Cerebellar nuclear complex (tissue), 1 donor: ENCODE measurements at places on chromosomes 4 and X.

GRCh38 chr4:128163177-128164117 is 102.3 kb downstream of the LARP1B start:
- no peak for DNase-seq

GRCh38 chrX:53440621-53441517 is 6.7 kb upstream of the HSD17B10 start:
- peak; percentile 4 for DNase-seq

- no peak for DNase-seq
Observed at GRCh38 chr4:8866421-8866820, 5.2 kb downstream of the HMX1 start.

DNA sequence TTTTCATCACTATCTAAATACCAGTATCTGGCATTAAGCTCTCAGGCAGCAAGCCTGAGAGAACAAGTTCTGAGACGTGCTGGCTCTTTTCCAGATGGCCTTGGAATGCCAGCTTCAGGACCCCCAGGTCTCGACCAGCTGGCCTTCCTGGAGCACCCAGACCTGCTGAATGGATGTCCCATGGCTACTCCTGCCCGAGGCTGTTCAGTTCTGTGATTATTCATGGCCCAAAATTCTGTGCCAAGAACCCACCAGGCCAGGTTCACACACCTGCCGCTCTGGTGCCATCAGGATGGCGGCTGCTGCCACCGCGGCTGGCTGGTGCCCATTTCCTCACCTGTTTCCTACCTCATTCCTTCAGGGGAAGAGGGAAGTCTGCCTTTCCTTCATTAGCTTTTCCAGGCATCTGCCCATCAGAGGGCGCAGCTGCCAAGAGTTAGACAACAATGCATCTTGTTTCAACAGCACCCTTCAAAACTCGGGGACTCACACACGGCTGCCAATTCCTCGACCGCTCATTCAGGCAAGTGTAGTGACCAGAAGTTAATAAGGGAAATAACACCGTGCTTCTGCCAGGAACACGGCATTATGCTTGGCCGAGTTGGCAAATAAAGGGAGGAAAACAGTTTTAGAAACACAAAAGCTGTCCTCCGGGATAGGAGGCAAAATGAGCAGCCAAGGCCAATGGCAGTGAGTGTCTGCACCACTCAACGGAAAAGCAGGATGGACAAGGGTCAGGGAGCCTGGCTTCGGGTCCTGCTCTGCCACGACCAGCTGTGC is 173.8 kb downstream of the NSUN7 start:
- DNase-seq: peak; percentile 89

- no peak for DNase-seq
Observed at GRCh38 chr4:102868153-102868780, 525 bp upstream of the CISD2 start.

DNA sequence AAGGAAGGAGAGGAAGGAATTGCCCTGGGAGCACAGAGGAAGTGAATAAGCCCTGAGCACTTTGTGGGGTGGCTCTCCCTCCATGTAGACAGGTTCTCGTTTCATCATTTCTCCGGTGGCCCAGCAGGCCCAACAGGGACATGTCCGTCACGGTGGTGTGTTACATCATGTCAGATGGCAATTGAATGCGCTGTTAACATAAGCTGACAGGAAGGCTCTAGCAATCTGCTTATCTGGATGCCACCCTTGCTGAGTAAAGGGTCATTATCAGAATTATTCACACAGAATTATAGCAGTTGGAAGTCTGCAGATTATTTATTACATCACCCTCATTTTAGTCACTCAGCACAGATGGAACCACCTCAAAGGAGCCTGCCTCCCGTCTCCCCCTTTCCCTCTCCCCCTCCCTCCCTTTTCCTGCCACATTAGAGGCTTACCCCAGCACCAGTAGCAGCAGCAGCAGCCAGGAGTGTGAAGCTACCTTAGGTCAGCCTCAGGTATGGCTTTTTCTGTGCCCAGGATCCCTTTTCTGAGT is 124.3 kb upstream of the TRIM2 start:
- DNase-seq: no peak

DNA sequence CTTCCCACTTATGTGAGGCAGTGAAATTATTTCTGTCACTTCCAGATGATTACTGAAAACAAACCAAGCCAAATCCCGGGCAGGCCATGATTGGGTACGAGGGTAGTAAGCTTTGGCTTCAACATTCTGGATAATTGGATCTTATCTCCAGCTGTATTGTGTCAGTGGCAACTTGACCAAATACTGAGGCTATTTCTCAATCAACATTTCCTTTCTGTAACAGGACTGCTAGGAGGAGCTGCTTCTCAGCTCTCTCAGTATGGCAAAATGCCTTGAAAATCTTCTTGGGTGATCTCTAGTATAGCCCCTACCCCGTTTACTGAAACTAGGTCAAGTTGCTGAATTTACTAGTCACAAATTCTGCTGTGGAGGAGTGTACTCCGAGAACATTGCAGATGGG is 169.3 kb upstream of the FRMPD4 start:
- DNase-seq: no peak

DNA sequence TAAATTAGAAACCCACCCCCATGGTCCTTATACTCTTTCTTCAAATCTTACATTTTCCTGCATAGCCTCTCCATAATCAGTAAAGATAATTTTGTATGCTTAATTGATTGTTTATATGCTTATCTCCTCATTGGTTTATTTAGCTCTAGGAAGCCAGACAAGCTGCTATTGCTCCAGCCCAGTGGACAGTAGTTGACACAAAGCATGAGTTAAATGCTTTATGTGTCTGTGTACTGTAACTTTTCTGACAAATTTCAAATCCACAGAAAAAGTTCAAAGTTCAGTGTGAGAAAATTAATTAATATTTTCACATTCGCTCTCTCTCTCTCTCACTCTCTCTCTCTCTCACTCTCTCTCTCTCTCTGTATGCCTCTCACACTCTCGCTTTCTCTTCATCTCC is 181.7 kb downstream of the GABRB1 start:
- no peak for DNase-seq

DNA sequence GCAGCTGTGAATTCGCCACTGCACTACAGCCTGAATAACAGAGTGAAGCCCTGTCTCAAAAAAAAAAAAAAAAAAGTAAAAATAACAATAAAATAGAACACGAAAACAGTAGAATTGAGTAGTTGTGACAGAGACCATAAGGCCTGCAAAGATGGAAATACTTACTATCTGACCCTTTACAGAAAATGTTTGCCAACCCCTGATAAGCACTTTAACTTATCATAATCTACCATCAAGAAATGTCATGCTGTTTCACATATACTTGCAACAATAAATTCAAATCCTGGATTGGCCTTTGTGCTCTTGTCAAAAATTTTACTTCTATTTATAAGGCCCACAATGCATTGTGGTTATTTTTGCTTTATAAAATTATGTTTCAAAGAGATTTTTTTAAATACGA is 75.5 kb downstream of the ING2 start:
- DNase-seq: no peak

DNA sequence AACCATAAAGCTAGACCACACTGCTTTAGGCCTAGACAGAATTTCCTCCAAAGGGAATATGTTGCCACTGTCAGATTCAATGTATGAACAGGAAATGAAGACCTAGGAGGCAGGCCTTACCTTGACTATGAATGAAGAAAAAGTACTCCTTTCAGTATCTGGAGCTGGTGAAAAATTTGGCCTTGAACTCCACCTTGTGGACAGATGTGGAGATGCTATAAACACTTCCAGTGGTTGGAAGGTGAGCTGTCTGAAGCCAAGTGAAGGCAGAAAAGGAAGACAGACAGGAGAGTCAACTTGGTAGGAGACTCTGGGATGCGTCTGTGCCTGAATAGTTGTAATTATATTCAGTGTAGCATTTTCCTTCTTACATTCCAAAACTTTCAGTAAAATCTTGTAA is 17.2 kb downstream of the SPIN3 start:
- DNase-seq: no peak

DNA sequence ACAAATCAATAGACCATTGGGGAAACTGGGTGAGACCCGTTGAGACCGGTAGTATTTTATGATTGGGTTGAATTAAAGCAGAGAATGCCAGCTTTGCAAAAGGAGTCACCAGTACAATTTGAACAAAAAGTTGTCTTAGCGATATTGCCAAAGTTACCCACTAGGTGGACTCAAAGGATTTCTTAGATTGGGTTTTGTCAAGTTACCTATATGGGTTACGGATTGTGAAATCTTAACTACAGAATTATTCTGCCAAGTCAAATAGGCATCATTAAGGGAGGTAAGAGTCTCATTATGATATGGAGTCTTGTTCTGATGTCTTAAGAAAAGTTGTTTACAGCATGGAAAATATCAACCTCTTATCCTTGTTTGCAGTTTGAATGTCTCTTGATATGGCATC is 15.0 kb upstream of the CT47A1 start:
- DNase-seq: no peak

DNA sequence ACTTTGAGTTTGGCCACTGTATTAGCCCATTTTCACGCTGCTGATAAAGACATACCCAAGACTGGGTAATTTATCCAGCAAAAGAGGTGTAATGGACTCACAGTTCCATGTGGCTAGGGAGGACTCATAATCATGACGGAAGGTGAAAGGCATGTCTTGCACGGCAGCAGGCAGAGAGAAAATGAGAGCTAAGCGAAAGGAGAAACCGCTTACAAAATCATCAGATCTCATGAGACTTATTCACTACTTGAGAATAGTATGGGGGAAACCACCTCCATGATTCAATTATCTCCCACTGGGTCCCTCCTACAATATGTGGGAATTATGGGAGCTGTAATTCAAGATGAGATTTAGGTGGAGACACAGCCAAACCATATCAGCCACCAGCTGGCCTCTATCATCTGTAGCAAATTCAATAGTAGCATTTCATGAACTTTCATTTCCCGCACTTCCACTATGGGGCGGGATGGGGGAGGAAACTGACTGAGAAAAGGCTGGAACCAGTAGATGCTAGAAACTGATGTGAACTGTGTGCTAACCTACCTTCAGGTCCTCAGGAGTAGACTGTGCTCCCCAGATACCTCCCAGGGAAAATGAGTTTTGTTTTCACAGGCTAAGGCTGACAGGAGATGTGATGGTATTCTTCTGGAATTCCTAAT is 35.3 kb upstream of the LGI2 start:
- DNase-seq: no peak

GRCh38 chr4:156633847-156634246 is 337.8 kb downstream of the PDGFC start:
- no peak for DNase-seq

DNA sequence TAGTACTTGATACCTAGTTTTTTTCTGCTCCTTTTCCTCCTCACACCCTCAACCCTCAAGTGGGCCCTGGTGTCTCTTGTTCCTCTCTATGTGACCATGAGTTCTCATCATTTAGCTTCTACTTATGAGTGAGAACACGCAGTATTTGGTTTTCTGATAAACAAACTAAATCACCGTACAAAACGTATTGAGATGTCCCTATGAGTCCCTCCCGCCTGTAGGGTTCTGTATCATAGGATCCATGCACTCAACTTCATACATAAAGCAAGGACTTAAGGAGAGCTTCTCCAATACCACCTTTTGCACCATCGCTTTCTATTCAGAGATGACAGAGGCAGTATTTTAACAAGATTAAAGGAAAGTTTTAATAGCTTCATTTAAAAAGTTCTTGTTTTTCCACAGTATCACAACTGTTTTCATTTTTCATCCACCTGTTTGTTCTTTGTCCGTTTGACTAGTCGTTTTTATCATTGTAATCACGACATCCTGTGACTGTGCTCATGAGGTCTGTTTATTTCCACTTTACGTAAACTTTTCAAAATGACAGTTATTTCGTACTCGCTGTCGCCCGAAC is 457 bp upstream of the RAB9A start:
- no peak for DNase-seq

DNA sequence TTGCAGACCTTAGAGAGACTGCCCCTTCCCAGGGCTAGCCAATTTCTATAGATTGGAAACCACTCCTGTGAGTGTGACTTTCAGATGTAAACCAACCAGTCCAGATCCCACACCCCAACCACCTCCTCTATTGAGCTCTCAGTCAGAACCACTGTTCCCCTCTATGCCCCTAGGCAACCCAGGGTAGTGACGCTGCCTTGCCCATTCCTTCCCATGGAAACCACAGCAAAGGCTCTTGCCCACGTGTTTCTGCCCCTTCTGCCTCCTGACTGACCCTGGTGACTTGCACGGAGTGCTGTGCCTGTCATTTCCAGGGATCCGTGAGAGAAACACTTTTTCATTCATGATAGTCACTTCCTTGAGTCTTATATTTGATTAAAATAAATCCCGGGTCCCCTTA is 32.4 kb downstream of the CYTL1 start:
- DNase-seq: no peak

DNA sequence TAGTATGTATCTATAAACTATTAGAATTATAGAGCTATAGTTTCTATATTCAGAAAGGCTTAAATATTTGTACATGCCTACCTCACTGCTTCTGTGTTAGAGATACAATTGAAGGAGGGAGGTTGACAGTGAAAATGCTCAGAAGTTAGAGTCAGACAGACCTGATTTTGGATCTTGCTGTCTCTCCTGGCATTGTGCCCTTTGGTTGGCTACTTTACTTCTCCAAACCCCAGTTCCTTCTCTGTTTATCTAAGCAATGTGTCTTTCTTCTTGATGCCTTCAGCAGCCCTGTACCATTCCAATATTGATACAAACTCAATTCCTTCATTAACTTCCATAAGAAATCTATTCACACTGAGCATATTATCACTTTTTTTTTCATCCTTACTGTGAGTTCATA is 28.7 kb downstream of the CCNG2 start:
- no peak for DNase-seq

DNA sequence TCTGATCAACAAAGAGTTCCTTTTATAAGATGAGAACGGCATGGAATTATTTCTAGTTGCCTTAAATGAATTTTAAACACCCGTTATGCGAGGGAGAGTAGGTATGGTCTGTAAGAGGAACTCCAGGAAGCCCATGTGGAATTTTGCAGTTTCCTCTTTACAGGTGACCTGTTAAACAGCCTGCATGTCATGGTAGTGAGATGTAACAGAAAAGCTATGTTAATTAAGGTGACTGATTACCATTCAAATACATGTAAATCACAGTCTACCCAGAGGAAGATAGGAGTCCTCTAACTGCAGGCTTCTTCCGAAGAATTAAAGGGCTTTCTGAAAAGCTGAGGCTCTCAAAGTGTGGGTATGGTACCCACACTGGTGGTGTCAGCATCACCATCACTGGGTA is 163.6 kb downstream of the CBR4 start:
- DNase-seq: no peak

DNA sequence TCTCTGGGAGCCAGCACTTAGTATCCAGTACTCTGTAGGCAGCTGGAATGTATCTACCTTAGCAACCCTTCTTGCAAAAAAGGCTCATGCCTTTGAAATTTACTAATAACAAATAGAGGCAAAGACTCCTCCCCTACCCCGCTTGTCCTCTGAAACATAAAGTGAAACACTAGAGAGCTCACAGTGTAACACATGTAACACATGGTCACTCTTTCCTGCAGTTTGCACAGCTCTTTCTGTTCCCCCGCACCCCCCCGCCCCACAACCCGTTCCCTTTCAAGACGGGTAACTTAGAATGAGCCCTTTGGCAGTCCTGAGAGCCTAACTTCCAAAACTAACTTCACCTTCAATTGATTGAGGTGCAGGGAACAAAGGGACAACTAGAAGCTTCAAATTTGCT is 6.0 kb upstream of the BCORL1 start:
- DNase-seq: no peak

- DNase-seq: no peak
Observed at GRCh38 chr4:128769011-128769410, 40.5 kb upstream of the JADE1 start.
